Skin of body (tissue), 3 donors: ENCODE measurements at places on chromosomes 2 and 18.
A peak's percentile ranks its signal among the peaks of the same experiment; 100 is the strongest.

- DNase-seq, result no peak
These were observed 9.7 kb downstream of the SMAD7 start for GRCh38 chr18:48940854-48941611.

GRCh38 chr2:120464448-120464931, 118.6 kb downstream of the INHBB start:
- no peak for DNase-seq

DNA sequence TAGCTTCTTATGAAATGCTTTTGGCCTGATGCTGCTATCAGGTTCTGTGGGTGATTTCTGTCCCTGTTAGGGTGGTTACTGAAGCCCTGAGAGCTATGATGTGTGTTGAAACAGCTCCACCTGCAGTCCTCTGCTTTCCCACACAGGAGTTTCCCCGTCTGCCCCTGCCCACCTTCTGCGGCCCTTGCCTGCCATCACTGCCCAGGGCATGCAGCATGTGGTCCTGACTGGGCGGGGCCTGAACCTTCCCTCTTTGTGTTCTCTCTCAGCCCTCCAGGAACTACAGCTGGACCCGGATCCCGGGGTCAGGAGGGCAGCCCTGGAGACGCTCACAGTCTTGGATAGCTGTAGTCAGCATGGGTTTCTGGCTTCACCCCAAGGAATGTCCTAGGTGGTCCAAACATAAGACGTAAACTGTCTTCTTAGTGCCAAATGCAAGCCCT, 21.4 kb downstream of the HJURP start:
- no peak for DNase-seq

DNA sequence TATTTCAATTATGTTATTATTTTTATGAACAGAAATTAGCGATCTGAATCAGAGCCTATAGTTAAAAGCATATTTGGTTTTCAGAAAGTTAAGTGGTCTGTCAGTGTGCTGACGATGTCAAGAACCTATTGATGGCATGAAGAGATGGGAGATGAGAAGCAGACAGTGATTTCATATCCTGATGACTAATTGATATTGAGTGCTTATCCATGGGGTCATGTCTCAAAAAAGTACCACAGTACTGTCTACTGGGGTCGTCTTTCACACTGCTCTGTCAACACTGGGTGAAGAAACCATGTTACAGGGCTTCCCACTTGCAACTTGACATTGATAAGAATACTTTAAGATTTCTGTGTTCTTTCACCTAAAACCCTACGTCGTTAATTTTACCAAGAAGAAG, 297.1 kb downstream of the AFF3 start:
- no peak for DNase-seq

- DNase-seq, result no peak
These were observed 281.8 kb downstream of the NBAS start for GRCh38 chr2:15279201-15279876.

GRCh38 chr18:74683573-74683972, 85.9 kb downstream of the ZNF407 start:
- DNase-seq, result peak; percentile 58

- no peak for DNase-seq
These were observed 1142.3 kb upstream of the FANCL start for GRCh38 chr2:59383473-59383872.

DNA sequence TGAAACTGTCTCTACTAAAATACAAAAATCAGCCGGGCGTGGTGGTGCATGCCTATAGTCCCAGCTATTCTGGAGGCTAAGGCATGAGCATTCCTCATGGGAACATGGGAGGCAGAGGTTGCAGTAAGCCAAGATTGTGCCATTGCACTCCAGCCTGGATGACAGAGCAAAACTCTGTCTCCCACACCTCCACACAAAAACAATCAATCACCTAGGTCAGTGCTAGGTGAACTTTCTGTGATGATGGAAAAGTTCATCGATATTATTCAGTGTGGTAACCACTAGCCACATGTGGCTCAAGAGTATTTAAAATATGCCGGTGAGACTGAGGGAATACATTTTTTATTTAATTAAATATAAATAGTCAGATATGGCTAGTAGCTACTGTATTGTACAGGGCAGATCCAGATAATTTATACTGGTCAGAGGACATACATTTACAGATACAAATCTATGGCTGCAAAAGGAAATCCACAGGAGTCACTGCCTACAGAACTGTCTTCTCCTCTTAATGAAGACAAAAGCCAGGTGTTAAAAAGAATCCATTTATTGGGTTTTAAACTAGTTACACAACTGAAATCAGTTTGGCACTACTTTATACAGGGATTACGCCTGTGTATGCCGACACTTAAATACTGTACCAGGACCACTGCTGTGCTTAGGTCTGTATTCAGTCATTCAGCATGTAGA, 3.9 kb upstream of the GPR75 start:
- DNase-seq, result no peak

DNA sequence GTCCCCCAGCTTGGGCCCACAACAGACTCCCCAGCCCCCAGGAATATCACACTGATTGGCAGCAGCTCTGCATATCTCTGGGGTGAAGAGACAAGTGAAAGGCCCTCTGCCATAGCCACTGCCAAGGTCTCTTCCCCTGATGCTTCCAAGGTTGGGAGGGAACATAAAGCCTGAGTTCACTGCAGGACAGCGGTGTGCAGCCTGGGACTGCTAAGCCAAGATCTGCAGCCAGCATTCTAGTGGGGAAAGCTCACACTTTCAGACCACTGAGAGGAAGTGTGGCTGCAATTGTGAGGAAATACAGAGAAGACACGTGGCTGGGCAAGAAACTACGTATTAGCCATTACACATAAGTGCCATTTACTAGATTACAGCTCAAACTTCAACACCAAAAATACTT, 100.7 kb downstream of the MAIP1 start:
- DNase-seq, result no peak

DNA sequence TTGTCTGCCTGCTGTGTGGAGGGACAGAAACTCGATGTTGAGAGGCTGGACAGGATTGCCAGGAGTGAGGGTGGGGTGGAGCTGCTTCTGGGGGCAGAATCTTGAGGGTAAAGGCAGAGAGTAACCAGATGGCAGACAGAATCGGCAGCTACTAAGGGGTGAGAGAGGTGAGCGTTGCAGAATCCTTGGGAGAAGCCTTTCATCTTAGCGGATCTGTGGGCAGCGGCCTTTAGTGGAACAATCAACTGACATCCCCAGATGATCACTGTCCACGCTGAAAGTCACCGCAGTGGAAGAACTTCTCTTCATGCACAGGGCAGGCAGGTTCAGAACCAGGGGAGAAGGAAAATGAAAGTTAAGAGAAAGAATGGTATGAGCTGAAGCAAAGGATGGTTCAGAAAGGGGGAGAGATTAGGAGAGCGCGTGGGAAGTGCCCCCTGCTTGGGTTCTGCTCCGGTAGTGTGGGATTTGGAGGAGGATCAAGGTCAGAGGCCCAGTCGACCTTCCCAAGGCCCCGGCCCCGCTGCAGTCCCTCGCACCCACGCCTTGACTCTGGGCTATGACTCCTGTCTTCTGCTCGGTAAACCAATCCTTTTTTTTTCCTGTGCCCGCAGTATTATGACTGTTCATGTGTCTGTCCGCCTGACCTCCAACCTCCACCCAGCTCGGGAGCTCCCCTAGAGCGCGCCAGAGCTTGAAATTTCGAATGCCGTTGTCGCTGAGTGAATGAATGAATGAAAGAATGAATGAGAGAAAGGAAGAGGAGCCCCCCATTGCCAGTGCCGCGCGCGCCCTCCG, 584 bp downstream of the BOLA3 start:
- DNase-seq, result no peak

DNA sequence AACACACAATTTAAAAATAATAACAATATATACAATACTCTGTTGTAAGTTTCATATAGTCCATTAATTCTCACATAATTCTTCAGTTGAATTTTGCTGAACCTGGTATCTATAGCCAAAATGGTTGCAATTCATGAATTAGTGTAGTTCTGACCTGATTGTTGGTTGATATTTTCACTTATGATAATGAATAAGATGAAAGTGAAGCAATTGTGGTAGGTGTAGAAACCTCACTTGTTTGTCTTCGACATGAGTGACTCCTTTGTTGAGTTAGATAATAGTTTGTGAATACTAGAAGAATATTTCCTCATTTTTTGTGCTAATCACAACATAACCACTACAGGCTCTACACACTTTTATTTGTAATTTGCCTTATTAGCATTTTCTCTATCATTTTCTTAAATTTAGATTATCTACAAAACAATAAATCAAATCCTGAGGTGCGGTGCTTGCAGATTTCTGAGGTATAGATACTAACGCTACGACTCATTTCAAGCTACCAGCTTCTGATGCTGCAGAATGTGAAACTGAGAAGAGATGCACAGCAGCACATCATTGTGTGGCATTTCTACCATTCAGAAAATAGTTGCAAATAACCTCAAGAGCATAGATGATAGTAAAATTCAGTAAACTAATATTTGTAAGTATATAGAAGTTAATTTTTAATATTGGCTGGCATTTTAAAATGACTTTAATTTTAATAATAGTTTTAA, 117.9 kb downstream of the KCNH7 start:
- no peak for DNase-seq

GRCh38 chr2:33287507-33288005, 188.9 kb upstream of the RASGRP3 start:
- DNase-seq, result peak; percentile 52

DNA sequence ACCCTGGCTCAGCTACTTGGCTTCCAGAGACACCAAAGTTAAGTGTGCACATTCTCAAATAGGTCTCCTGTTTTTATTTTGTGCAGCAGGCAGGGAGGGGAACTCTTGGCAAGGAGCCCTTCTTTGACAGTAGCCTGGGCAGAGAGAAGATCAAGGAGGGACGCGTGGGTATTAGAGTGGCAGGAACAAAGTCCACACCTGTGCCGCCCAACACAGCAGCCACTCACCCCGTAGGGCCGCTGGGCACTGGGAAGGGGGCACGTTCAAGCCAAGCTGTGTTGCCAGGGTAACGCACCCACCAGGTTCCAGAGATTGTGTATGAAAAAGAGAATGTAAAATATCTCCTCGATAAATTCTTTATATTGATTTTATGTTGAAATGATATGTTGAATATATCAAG, 229.3 kb upstream of the AGAP1 start:
- DNase-seq, result no peak

DNA sequence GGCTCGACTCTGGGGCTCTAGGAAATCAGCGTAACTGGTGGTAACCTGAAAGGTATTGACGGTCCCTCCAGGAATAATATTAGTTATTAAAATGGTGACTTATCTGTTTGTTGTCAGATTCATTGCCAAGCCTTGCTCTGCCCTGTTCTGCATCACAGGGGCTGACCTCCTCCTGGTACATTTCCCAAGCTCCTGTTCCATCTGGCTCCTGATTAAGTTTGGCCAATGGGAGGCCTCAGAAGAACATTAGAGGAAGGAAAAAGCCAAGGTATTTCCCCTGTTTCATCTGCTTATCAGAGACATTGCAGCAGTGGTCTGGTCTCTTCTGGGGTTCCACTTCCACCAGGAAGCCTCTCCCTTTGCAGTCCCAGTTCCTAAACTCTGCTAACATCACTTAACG, 527.0 kb downstream of the TNS1 start:
- DNase-seq, result no peak
